ELR (cell line): ENCODE measurements at places on chromosomes 1 and 21.
A peak's percentile ranks its signal among the peaks of the same experiment; 100 is the strongest.

- no peak for DNase-seq
Measured at GRCh38 chr1:22406722-22407495, 44.7 kb upstream of the ZBTB40 start.

DNA sequence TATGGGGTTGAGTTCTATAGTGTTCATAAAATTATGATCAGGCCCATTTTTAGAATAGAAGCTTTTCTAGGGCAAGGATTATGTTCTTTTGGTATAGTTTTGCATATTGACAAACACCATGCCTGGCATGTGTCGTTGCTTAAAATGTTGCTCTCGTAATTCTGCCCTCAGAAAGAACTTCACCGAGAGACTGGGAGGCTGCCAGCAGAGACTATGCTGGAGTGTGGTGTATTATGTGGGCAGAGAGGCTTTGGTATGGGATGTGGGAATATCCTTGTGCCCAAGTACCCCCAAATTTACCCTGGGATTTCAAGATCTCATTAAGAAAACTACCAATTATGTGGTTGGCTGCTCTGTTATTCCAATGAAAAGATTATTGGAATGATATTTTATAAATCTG lies 27.9 kb downstream of the PGM1 start:
- no peak for DNase-seq

GRCh38 chr1:87146538-87146937 lies 182.1 kb upstream of the LMO4 start:
- DNase-seq: no peak

DNA sequence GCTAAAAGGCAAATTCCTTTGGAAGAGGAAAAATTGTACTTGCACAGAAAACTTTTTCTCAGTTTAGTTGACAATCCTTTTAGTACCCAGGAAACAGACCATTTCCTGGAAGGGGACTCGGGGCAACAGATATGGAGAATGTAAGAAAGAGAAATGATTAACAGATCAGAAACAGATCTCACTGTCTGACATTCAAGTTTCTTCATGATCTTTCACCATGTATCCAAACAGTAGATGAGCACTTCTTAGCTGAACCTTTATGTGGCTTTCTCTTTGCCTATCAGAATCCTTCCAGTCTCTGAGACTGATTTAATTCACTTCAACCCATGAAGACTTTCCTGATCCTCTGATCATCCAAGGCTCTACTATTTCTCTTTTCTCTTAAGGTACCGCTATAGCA lies 2.7 kb downstream of the TTLL7 start:
- DNase-seq: no peak

DNA sequence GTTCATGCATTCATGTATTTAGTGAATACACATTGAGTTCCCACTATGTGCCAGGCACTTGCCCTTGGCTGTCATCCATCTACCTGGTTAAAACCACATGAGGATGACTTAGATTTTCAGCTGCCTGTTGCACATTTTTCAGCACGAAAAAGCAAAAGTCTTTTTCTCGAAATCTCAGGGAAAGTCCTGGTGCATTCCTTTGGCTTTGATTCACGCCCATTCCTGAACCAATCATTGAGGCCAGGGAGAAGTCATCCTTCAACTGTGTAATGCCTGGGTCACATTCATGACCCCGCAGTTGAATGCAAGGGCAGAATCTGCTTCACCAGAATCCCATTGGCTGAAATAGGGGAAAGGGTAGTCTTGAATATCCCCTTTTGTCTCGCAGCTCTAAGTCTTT lies 84.4 kb downstream of the RNF220 start:
- peak; percentile 65 for DNase-seq

GRCh38 chr1:168227620-168228019 lies 1.8 kb downstream of the SFT2D2 start:
- DNase-seq: peak; percentile 52

DNA sequence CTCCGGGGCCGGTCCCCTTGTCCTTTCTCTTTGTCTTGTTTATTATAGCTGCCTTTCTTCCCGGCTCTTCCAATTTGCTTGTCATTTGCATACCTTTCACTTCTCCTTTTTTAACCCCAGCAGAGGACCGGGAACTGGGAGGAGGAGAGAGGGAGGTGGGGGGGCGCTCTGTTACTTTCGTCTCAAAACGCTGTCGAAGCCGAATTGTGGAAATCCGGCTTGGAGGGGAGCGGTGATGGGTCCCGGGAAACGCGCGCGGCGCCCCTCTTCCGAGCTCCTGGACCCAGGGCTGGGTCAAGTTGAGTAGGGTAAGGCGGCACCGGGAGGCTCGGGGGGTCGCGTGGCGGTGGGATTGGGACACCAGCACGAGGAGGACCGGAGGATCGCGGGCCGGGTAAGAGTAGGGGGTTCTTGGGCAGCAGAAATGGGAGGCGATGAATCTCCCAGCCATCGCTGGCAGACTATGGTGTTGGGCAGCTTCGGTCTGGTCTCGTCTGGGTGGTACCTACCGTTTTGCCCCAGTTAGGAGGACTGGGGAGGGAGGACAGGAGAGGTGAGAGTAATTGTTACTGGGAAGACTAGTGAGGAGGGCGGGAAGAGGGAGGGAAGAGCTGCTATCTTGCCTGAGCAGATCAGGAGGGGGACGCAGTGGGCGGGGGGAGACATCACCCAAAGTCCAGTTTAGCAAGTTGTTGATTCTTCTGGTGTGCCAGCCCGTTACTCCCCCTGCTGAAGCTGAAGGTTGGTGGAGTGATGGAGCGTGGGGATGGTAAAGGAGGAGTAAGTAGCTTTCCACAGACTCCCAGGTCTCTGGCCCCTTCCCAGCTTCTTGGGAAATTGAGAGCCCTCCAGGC lies 1.5 kb downstream of the PROX1 start:
- DNase-seq: no peak

GRCh38 chr1:162661336-162661735 lies 29.1 kb downstream of the DDR2 start:
- no peak for DNase-seq

- DNase-seq: no peak
Measured at GRCh38 chr1:43067977-43068751, 103.9 kb downstream of the EBNA1BP2 start.

GRCh38 chr1:180501865-180502360 lies 464 bp downstream of the ACBD6 start:
- DNase-seq: no peak

- peak; percentile 27 for DNase-seq
Measured at GRCh38 chr1:218683242-218683641, 338.1 kb downstream of the TGFB2 start.

DNA sequence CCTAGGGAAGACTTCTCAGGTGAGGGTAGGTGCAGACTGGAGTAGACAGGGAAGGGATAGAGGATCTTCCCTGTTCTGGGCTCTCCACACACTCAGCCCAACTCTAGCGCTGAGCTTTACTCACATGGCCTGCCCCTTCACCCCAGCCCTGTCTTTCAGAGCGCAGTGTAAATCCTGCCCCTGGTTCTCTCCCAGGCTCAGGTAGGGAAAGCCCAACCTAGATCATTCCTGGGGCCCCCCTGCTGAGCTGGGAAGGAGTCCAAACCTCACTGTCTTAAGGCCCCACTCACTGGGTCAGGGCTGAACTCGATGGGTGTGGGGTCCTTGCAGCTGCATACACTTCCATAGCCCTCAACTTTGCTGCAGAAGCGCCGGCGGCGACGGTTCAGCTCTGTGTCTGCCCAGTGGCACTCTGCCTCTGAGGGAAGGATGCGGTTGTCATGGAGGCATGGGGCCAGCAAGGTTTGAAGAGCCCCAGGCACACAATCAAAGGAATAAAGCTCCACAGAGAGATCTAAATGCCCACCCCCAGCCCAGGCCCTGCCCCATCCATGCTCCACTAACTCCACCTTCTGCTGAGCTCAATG lies 4.2 kb downstream of the POMGNT1 start:
- DNase-seq: no peak

DNA sequence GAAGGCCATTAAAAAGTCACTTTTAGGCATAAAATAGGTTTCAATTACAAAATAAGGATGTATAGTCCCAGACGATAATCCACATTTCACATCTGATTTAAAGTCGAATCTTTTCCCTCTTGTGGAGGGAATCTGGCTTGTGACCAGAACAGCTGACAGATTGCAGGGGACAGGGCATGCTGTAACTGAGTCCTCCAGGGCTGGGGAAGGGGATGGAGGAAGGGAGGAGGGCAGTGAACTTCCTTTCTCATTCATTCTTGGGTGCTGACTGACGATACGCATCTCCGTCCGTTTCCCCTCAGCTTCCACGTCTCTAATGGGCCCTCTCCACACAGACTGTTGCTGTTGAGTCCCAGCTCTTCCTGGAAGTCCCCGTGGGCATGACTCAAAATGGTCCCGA lies 108.1 kb upstream of the CSF3R start:
- DNase-seq: no peak

- no peak for DNase-seq
Measured at GRCh38 chr1:212645546-212646543, 37.3 kb downstream of the ATF3 start.

DNA sequence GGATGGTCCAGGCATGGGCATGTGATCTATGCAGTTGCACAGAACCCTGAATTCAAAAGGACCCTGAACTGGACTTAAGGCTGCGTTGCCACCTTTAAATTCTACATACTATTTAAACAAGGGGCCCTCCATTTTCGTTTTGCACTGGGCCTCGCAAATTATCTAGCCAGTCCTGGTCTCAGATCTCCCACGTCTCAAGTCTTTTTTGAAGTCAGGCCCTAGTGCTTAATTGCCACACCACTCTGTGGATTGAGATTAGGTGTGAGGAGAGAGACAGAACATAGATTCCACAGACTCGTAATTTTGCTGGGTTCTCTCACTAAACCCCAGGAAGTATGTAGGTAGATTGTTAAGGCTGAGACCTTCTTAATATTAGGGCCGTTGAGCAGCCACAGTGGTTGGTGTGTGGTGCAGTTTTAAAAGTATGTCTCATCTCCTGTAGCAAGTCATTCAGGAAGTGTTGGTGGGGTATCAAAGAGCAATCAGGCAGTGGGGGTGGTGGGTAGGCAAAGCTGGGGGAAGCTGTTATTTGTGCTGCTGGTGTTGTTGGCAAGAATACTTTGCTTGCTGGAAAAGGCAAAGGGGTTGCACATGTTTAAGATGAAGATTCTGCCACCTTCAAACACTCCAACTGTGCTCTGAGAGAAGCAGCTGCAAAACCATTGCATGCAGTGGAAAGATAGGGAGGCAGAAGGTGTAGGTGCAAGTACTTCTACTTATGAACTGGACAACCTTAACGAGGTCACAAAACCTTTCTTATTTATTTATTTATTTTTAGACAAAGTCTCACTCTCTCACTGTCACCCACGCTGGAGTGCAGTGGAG lies 11.2 kb downstream of the CD84 start:
- no peak for DNase-seq

- DNase-seq: no peak
Measured at GRCh38 chr1:77976433-77977076, 2.3 kb downstream of the FUBP1 start.

- DNase-seq: no peak
Measured at GRCh38 chr21:44010429-44010828, 1.7 kb upstream of the TRAPPC10 start.

- no peak for DNase-seq
Measured at GRCh38 chr21:35954066-35954465, 106.3 kb downstream of the SETD4 start.

DNA sequence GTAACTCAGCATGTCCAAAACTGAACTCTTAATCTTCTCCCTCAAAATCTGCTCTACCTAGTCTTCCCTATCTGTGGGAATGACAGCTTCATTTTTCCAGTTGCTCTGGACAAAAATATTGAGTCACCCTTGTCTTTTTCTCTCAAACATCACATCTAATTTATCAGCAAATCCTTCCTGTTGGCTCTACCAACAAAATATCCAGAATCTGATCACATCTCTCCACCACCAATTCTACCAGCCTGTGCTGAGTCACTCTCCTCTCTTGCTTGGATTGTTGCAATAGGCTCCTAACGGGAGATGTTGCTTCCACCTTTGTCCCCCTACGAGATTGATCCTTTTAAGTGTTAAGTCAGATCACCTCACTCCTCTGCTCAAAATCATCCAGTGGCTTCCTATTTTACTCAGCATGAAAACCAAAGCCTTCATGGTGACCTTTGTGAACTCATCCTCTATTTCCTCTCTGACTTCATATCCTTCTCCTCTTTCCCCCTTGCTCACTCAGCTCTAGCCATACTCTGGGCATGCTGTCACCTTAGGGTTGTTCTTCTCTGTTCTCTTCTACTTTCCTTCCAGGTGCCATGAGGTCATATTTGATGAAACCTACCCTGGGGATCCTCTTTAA lies 21.5 kb upstream of the SMYD2 start:
- DNase-seq: peak; percentile 72

DNA sequence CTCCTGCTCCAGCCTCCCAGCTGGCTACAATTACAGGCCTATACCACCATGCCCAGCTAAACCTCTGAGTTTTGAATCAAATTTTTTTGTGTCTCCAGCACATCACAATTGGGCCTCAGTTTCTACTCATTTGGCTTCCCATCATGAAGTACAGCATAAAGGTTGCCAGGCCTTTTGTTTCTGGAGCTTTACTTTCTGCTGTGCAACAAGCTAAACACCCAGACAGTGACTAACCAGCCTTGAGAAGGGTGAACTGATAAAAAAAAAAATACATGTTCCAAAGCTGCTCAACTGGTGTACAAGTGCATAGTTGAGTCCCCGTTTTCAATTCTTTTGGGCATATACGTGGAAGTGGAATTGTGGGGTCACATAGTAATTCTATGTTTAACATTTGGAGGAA lies 25.1 kb downstream of the TIAM1 start:
- no peak for DNase-seq

DNA sequence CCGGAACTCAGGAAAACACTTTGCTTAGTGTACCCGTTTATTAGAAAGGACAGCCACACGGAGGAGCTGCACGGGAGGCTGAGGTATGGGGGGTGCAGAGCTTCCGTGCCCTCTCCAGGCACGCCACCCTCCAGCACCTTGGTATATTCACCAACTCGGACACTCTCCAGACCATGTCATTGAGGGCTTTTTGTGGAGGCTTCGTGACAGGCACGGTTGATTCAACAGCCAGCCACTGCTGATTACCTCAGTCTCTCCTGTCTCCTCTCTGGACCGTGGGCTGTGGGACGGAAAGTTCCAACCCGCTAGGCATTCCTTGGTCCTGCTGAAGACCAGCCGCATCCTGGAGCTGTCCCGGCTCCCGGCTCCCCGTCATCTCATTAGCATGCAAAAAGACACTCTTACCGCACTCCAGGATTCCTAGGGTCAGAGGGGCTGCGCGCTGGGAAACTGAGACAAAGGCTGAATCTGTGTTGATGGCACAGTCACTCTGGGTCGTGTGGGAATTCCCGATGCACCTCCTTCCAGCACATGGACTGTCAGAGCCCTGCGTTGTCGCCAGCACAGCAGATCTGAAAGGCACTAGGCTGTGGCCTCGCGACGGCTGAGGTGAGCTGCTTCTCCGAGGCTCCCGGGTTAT lies 65.6 kb downstream of the PRKCZ start:
- no peak for DNase-seq

GRCh38 chr1:51842261-51842660 lies 36.3 kb downstream of the NRDC start:
- peak; percentile 13 for DNase-seq

DNA sequence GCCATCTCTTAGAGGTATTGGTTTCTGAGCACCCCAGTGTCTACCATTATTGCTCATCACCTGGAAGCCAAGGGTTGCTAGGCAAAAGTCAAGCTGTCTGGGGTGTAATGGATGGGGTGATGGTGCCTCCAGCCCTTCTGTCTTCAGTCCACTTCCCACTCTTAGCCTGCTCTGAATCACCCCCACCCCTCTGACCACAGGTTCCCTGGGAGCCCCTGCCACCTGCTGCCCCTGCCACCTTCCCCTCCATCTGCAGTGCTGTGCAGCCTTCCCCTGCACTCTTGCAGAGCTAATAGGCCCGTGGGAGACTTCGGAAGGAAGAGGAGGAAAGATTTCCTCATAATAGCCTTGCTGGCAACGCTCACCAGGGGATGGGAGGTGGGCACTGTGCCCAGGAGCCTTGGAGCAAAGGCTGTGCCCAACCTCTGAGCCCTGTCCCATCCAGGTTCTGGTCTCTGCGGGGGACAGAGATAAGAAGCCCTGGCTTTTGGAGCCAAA lies 35.5 kb downstream of the CAPN2 start:
- DNase-seq: peak; percentile 39
